Epithelial cell of alveolus of lung (primary cell): ENCODE measurements at places on chromosomes 7 and 10. TPM values are rescaled to one million over a fixed set of nuclear protein-coding genes. Genes with fewer than 3 reads are reported as not detected.

Gene SLIT1
- under 0.01 TPM in 1 of 2 replicates, not detected in the other for total RNA-seq

Gene TMEM130
- total RNA-seq: 0.16 and 1.9 TPM in 2 replicates

Gene KLF14
- 0.13 TPM in 1 of 2 replicates, not detected in the other for total RNA-seq

Gene C1QL3
- total RNA-seq: not detected in 2 replicates

Gene PVRIG
- not detected in 2 replicates for total RNA-seq

Gene NYAP1
- total RNA-seq: 2.2 and 10.5 TPM in 2 replicates

Gene NKX2-3
- total RNA-seq: not detected in 2 replicates

Gene AKR1C8
- not detected in 2 replicates for total RNA-seq

Gene GRID2IP
- total RNA-seq: 0.08 TPM in 1 of 2 replicates, not detected in the other

Gene LAMB1
- 209 and 712 TPM in 2 replicates for total RNA-seq

Gene GOLGA7B
- not detected in 2 replicates for total RNA-seq

Gene FANK1
- 1.3 and 3.0 TPM in 2 replicates for total RNA-seq

Gene TAS2R41
- total RNA-seq: not detected in 2 replicates

Gene CARD11
- total RNA-seq: 0.16 and 6.9 TPM in 2 replicates

Gene SCRN1
- 76.3 and 76.5 TPM in 2 replicates for total RNA-seq

Gene DHX32
- total RNA-seq: 33.7 and 35.1 TPM in 2 replicates

Gene NUTM2E
- total RNA-seq: 0.13 TPM in 1 of 2 replicates, not detected in the other

Gene TBXAS1
- total RNA-seq: 5.3 and 6.1 TPM in 2 replicates

Gene KDM7A
- 3.4 and 3.5 TPM in 2 replicates for total RNA-seq

Gene RTKN2
- 1.7 and 2.7 TPM in 2 replicates for total RNA-seq

Gene PARP12
- 8.6 and 20.6 TPM in 2 replicates for total RNA-seq

Gene PRR15
- 0.16 and 4.5 TPM in 2 replicates for total RNA-seq
